ENCODE measurements at places on chromosomes 3 and 15.

GRCh38 chr15:38843051-38843501 lies 278.5 kb upstream of the RASGRP1 start:
- DNase-seq: no peak

DNA sequence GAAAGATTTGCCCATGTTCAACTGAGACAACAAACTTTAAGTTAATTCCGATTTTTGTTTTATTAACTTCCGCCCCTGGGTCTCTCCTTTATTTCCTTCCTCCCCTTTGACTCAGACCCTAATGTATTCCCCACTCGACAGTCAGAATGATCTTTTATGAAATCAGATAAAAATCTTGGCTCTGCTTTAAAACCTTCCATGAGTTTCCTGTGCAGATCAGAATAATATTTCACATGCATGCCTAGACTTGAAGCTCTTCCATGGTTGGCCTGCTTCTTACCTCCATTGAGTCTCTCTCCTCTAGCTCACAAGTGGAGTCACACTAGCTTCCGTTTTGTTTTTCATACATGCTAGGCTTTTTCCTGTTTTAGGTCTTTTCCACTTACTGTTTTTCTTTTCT lies 116.8 kb upstream of the SPATA16 start:
- no peak for DNase-seq

GRCh38 chr3:62236016-62236415 lies 137.3 kb downstream of the FEZF2 start:
- DNase-seq: no peak

GRCh38 chr3:194337965-194338753 lies 13.0 kb downstream of the CPN2 start:
- DNase-seq: no peak

DNA sequence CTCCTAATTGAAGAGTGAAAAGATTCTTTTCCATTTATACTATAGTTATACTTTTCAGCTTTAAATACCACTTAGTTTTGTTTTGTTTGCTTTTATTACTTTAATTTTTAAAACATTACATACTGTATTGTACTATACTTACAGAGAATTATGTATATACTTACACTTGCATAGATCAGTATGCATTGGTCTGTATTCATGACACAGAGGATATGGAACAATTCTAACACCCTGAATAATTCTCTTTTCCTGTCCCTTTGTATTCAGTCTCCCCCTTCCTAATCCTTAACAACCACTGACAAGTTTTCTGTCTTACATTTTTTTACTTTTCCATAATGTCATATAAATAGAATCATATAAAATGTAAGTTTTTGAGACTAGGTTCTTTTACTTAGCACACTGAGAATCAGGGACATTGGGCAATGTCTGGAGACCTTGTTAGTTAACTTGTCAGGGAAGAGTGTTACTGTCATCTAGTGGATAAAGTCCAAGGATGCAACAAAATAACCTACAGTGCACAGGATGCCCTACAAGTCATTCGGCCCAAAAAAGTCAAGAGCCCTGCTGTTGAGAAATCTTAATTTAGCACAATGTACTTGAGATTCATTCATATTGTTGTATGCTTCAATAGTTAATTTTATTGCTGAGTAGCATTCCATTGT lies 95.7 kb upstream of the MCTP2 start:
- DNase-seq: no peak
